ENCODE measurements at places on chromosomes 13 and 19.

DNA sequence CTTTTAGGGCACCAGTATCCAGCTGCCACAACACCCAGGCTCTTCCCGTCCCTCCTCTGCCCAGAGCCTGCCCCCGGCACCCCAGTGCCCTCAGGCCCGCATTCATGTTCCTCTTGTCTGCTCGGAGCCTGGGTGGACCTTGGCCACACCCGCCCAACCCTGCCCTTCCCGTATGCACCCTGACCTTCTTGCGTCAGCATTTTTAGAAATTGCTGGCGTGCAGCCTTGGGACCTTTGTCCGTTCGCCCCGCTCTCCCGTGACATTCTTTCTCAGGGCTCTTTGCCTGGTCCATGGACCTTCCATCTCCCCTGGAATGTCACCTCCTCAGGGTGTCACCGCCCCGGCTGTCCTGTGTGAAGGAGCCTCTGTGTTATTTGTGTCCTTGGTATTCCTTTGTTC, 7.6 kb downstream of the NUCB1 start:
- no peak for DNase-seq

DNA sequence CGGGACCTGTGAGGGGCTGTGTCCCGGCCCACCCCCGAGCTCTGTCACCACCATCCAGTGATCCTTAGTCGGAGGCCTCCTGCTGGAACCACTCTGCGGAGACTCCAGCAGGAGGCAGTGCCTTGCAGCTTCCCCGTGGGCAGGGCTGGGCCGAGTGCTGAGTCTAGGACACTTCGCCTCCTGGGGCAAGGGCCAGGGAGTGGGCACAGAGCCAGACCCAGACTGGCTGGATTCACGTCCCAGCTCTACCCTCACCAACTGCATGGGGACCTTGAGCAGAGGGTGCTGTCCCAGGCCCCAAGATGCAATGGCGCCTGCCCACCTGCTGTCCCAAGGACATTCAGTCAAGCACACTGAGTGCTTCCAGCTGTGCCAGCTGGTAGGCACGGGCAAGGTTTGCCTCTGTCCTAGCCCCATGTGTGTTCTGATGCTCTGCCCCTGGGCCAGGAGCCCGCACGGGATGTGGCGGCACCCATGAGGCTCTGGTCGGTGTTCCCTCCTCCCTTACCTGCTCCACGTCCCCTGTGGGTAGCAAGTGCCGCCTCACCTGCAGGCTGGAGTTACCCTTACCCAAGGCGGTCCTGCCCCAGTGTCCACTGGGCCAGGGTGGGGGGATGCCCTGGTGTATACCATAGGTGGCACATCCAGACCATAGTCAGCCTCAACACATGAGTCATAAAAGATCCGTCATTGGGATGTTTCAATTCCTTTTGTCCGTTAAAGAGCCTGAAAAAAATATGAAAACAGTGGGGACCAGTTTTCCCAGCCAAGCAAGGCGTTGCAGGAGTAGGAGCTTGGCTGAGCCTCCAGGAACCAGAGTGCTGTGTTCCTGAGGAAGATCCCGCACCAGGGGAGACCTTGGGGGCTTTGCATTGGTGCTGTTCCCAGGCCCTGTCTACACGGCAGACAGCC, 7.4 kb downstream of the FZR1 start:
- DNase-seq: no peak

GRCh38 chr13:53127373-53127772, 98.8 kb downstream of the OLFM4 start:
- no peak for DNase-seq

DNA sequence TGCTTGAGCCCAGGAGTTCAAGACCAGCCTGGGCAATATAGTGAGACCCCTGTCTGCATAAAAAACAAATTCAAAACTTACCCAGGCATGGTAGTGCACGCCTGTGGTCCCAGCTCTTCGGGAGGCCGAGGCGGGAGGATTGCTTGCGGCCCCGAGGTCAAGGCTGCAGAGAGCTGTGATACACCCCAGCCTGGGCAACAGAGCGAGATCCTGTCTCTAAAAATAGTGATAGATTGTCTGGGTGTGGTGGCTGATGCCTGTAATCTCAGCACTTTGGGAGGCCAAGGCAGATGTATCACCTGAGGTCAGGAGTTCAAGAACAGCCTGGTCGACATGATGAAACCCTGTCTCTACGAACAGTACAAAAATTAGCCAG, 4.0 kb upstream of the KLF16 start:
- no peak for DNase-seq

- no peak for DNase-seq
Observed at GRCh38 chr19:5289060-5289990, 51.3 kb downstream of the PTPRS start.

DNA sequence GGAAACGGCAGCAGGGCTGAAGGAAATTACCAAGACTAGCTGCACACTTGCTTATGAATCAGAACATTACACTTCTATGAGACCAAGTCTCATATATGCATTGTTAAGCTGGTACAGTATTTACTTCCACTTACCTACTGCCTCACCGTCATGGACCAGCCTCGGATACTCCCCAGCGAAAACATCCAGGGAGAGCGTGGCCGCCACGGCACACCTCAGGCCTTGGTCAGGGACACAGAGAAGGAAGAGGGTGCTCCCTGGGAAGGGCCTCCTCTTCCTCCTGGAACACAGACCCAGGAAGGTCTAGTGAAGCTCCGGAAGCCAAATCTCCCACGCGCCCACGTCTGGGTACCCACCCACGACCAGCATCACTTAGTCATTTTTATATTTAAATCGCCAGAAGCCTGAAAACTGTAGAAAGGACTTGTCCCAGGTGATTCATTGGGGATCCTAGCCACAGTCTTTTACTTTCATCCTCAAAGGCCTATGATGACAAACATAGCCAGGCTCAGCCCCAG, 24.4 kb upstream of the MTIF3 start:
- DNase-seq: no peak

DNA sequence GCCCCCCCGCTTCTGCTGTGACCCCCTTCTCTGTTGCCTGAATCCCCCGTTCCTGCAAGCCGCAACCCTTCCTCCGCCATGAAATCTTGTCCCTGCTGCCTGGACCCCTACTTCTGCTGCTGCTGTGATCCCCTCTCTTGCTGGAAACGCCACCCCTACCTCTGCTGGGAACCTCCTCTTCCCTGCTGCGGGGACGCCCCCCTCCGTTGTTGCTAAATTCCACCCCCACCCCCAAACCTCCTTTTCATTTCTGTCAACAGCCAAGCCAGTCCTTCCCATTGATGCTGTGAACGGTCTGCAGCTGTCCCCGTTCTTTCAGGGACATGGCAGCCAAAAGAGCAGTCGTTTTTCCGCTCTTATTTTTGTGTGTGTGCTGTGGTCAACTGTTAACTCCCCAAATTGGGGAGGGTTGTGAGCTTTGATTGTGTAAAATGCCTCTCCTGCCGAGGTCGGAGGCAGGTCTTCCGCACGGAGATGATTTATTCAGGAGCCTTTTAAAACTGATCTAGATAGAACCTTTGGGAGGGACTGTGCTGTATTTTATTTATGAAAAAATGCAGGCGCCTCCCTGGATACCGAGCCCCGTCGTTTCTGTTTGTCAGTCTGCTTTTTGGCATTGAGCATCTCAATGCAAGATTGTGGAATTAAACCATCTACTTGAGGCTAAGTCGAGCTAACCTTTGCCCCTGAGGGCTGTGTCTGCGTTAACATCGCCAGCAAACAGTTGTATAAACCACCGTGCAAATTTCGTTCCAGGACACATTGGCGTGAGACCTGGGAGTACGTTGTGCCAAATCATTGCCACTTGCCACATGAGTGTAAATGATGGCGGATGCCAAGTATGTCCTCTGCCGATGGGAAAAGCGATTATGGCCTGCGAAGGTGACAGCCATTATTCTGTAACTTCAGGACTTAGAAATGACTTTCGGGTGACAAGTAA, 27.9 kb upstream of the NDUFS7 start:
- no peak for DNase-seq

Measured in fibroblast of skin of left biceps (primary cell).